ENCODE measurements at places on chromosomes 2 and 18.

- DNase-seq, result no peak
These were observed 174.1 kb downstream of the ANKRD44 start for GRCh38 chr2:197136452-197136851.

DNA sequence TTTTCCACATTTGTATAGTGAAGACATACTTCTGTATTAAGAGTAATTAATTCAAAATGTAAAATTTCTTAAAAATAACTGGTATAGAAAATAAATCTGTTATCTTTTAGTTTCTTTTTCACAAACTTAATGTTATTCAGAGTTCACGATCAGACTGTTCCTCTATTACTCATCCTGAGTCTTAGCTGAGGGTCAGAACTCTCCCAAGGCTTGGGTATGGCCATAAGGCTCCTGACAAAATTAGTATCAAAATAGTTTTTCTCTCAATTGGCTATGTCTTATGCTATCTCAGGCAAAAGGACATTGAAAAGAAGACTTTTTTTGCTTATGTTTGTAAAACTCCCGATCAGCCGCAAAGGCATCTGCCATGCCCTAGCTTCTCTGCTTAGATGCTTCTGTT is 56.1 kb upstream of the NAB1 start:
- DNase-seq, result no peak

GRCh38 chr2:56589194-56589593 is 405.4 kb downstream of the CCDC85A start:
- no peak for DNase-seq

GRCh38 chr2:37052600-37053332 is 31.4 kb downstream of the HEATR5B start:
- no peak for DNase-seq

DNA sequence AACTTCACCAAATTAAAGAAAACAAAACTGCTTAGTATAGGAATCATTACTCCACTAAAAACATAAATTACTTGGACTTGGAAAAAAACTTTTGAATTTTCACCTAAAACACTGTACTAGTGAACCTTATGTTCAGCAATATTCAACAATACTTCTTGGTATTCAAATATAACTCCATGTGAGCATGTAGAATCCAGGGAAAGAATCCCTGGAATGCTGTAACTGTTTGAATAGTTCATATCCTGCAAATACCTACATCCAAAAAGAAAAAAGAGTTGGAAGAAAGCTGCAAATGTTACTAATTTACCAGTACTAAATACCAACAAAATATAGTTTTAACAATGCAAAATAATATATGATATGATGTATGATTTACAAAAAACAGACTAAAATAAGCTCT is 65.4 kb downstream of the IKZF2 start:
- no peak for DNase-seq

GRCh38 chr2:205411558-205411957 is 270.7 kb upstream of the NRP2 start:
- DNase-seq, result peak; percentile 28

DNA sequence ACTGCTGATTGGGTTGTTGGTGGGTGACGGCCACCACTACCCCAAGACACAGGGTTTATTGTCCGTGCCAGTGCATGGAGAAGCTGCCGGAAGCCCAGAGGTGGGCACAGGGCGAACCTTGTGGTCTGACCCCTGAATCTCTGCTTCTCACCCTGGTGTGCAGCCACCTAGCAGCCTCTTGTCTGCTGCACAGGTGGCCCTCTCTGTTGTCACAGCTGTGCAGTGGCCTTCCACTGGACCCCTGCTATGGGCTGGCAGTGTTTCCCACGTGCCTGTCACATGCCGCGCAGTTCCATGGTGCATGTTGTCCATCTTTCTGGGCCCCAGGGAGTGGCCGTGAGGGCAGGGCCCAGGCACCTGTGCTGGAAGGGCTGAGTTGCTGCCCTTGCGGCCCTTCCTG is 15.2 kb downstream of the ATG4B start:
- DNase-seq, result no peak

DNA sequence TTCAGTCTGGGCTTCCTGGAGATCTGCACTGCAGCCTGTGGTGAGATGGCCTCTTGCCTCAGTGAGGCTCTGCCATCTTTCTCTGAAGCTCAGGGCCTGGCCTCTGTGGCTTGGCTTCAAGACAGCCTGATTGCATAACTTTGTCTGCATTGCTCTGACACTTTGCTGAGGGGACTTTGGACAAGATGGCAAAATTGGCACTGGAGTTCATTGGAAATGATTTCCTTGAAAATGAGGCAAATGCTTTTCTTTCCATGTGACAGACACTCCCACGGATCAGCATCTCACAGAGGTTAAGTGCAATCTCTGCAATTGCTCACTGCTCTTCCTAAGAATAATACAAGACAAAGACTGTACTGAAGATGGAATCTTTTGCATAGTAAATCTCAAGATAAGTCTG is 166.8 kb downstream of the KCNS3 start:
- no peak for DNase-seq

DNA sequence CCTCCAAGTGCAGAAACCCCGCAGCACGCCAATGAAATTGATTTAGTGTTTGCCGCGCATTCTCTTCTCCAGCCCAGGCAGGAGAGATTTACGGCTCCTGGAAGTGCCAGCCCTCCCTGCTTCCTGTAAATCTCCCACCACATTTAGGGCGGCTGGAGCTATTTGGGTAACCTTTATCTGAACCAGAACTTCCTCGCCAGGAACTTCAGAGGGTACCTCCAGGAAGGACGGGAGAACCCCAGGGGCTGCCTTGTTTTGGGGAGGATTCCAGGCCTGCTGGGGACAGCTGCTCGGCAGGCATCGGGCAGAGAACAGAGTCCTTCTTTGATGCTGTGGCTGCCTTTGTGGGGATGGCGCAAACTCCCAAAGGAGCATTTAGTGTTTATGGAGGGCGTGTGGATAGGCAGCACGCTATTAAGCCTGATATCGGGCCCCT is 122.0 kb upstream of the MYCN start:
- DNase-seq, result no peak

GRCh38 chr18:26536032-26536431 is 12.3 kb downstream of the KCTD1 start:
- no peak for DNase-seq

DNA sequence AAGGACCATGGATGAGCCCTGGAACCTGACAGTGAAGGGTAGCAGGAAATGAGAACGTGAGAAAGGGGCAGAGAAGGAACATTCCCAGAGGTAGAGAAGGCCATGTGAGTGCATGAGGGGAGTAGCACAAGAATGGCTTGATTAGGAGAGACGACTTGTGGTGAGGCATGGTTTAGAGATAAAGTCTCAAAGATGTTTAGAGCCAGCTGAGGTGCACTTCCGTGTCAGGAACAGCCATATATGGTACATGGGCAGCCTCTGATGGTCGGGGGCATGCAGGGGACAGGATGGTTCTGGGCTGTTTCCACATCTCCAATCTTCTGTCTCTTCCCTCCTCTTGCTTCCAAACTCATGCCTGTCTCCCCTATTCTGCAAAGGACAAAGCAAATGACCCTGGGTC is 28.8 kb upstream of the EFEMP1 start:
- no peak for DNase-seq

DNA sequence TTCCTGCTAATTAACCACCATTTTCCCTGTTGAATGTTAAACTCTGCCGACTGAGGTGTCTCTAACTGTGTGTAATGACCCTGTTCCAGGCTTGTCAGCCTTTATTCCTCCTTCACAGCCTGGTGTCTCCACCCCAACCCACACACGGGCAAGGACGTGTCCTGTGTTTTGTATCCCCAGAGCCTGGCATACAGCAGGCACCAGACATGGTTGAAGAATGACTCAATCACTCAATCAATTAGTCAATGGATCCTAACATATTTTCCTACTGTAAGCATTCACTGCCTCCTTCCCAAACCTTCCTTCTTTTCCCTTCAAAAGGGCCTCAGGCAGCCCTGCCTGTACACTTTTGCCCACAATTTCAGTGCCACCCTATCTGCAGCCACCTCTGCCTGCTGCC is 2.7 kb upstream of the TNS1 start:
- DNase-seq, result no peak

DNA sequence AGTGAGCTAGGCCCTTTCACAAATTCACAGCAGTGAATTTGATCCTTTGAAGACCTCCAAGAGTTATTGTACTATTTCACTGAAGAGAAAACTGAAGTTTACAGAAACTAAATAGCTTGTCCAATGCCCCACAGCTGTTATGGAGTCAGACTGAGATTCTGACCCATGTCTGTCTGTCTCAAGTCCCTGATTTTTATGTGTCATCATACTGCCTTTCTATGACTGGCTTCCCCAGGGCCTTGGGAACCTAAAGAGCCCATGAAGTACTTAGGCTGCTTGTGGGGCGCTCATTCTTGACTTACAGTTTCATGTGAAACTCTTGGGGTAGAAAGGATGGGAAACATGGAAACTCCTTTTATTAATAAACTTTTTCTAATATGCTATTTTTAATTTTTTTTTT is 107.7 kb downstream of the ATL2 start:
- no peak for DNase-seq

GRCh38 chr2:121028577-121028976 is 256.4 kb downstream of the TFCP2L1 start:
- DNase-seq, result no peak

DNA sequence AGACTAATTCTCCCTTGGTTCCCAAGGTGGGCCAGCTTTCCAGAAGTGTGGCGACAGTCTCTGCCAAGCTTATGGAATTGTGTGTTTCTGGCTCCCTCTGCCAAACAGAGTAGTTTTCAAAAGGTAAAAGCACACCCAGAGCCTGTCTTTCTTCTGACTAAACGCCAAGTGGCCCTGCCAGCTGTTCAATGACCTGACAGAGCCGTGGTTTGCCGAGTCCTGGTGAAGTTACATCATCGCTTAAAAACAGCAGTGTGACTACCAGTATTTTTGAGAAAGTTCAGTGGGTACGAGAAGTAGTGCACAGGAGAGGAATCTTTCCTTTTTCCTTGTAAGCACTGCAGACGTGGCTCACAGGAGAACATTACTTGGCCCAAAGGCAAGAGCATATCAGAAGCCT is 1.9 kb downstream of the PER2 start:
- DNase-seq, result peak; percentile 17

DNA sequence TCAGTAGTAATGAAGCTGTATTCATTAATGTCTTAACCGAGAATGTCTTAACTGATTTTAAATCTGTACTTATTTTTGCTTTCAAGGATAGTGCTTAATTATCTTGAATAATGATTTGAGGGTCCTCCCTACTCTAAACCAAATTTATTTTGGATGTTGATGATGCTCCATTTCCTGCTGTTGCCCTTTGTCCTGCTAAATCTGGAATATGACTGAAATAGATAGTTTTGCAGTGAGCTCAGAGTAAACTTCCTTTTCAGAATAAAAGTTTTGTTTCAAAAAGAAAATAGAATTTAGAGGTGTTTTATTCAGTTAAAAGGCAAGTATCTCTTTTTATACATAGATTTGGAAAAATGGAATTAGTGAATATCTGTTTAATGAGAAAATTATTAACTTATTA is 8.1 kb downstream of the NBEAL1 start:
- no peak for DNase-seq

DNA sequence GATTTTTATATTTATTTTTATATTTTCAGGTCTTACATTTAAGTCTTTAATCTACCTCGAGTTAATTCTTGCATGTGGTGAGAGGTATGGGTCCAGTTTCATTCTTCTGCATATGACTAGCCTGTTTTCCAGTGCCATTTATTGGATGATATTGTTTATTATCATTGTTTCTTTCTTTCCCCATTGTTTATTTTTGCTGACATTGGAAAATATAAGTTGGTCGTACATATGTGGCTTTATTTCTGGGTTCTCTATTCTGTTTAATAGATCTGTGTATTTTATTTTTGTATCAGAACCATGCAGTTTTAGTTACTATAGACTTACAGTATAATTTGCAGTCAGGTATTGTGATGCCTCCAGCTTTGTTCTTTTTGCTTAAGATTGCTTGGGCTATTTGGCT is 113.4 kb upstream of the VWC2L start:
- DNase-seq, result no peak

- no peak for DNase-seq
These were observed 236.9 kb downstream of the PTPRM start for GRCh38 chr18:7803956-7804469.

DNA sequence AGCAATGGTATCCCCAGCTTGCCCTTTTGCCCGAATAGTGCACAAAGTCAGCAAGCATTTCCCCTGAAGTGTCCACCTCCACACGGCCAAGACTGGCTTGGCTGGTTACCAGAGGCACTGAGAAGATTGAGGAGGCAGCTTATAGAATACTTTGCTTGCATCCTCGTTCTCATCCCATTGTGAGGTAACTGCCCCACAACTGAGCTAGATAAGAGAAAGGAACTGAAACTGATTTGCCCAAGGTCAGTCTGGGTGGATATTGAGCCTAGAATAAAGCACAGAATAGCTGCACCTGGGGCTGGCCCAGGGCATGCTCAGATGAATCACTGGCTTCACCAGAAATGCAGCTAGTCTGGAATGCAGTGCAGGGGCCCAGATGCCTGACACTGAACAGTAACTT is 32.7 kb upstream of the MAP4K3 start:
- no peak for DNase-seq

DNA sequence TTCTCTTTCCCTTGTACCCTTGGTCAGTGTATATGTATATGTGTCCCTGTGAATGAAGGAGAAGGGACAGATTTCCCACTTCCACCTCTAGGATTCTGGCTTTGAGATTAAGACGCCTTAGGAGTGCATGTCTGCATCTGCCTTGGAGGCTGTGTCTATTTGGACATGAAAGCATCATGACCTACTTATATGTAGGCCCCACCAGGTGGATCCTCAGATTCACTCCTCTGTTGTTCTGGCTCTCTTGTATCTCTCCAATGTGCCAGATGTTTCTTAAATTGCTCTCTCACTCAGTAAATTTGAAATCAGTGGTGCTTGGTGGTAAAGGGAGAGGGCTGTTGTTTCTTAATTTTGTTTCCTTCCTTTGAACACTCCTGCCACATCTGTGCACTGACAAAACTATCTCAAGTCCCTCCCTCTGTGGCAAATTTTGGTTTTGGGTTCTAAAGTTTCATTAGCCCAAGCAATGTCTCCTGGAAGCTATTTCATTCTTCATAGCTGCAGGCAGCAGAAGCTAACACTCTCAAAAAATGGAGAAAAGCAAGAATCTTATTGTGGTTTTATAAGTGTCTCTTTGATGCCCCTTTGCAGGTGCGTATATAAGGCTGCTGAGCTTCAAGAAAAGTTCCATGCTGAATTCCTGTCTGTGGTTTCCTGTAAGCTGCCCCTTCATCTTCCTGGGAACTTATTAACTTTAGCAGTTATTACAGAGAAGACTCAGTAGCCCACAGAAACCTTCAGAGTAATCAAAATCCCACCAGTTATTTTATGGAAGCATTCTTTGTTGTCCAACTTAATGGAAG is 179.7 kb upstream of the SETBP1 start:
- DNase-seq, result no peak

GRCh38 chr2:112140899-112141625 is 2.9 kb downstream of the FBLN7 start:
- DNase-seq, result no peak

DNA sequence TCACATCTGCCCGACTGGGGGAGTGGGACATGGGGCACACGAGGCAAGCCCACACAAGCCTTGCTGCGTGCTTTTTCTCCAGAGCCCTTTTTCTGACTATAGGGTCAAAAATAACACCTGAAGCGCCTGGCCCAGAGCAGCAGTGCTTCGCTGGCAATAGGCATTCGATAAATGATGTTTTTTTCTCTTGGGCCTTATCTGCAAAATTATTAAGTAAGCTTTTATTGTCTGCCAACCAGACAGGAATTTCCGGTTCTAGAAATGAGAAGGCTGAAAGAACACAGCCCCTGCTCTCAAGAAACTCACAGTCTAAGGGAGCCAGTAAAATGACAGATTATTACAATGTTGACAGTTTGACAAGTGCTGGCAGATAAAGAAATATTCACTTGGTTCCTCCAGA is 2.7 kb upstream of the TMBIM1 start:
- DNase-seq, result no peak
